Activated naive CD8-positive, alpha-beta T cell treated with anti-CD3 and anti-CD28 coated beads, Interleukin-2, amount 50 U/mL, for 16 hours (primary cell): ENCODE measurements at places on chromosomes 4 and X.

GRCh38 chrX:3462166-3462508 lies 115.7 kb upstream of the MXRA5 start:
- DNase-seq = no peak

- no peak for DNase-seq
These were observed 1.5 kb upstream of the NEIL3 start for GRCh38 chr4:177308125-177308524.

- no peak for DNase-seq
These were observed 895 bp downstream of the ADGRL3 start for GRCh38 chr4:61200916-61201526.

GRCh38 chrX:11759461-11760311 lies 1.6 kb downstream of the MSL3 start:
- no peak for DNase-seq

DNA sequence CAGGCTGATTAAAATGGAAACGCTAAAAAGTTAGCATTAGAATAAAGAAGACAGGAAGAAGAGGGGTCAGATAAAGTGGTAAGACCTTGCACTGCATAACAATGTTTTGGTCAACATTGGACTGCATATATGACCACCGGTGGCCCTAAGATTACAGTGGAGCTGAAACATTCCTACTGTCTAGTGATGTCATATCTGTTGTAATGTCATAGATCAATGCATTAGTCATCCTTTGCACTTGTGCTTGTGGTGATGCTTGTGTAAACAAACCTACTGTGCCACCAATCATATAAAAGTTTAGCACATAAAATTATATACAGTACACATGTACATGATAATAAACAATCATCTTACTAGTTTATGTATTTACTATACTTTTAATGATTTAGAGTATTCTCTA lies 73.0 kb downstream of the TMEM165 start:
- DNase-seq = no peak

DNA sequence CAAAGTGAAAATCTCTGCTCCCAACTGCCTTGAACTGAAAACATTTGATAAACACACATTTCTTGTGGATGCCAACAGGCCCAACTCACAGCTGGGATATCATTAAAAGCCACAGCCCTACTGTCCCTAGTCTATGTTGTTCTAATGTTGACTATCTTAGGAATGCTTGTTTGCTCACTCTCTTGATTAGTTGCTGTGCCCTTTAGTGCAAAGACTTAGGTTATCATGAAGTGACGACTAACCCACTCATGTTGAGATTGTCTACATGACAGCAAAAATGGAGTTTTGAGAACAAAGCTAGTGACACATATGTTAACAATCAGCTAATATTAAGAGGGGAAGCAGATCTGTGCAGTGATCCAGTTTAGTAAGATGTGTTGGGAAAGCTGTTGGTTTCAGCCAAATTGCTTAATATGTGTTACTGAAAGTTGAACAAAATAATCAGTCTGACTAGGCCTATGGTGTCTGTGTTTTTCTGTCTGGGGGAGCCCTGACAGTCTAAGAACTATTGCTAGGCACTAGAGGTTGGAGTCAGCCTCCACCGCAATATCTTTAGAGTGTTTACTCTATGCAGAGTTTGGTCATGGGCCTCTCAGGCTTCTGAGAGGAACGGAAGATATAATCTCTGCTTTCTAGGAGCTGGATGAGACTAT lies 125.5 kb downstream of the ATG4A start:
- no peak for DNase-seq

DNA sequence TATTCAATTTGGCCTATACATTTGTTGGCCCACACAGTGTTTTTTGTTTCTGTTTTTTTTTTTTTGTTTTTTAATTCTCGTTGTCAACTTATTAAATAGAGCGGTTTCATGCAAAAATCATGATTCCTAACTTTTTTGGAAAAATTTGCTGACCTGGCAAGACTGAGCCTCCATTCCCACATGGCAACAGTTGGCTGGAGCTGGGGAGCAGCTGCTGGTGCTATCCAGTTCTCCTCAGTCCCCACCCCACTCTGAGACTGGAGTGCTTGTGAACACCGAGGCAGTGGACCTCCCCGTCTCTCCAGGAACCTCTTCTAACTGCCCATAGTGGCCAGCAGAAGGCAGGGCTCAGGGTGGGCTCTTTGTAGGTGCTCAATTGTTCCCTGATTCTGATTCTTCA lies 95.7 kb upstream of the OTUD4 start:
- DNase-seq = no peak

DNA sequence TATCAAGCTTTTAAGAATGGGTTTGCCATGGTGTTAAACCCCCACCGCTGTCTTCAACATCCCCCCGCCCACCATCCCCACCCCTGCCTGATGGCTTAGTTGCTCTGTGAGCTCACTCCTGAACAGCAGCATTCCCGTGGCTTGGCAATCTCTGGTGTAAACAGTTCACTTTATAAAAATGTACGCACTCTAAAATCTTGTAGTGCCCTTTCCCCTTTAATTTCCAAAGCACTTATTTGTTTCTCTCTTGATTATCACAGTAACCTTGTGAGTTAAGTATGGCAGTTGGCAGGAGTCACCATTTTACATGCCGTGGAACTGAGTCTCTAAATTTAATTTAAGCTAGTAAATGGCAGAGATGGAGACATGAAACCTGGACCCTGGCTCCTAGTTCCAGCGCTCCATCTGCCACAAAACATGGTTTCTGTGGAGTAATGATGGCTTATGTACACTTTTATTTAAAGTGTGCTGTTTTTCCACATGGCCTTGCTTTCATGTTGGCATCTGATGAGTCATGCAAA lies 123.1 kb downstream of the AFF1 start:
- DNase-seq = no peak

GRCh38 chrX:118337687-118338086 lies 8.2 kb upstream of the WDR44 start:
- no peak for DNase-seq

GRCh38 chrX:96383428-96383827 lies 301.2 kb upstream of the DIAPH2 start:
- no peak for DNase-seq

GRCh38 chrX:47296766-47297365 lies 64.1 kb downstream of the USP11 start:
- DNase-seq = no peak

DNA sequence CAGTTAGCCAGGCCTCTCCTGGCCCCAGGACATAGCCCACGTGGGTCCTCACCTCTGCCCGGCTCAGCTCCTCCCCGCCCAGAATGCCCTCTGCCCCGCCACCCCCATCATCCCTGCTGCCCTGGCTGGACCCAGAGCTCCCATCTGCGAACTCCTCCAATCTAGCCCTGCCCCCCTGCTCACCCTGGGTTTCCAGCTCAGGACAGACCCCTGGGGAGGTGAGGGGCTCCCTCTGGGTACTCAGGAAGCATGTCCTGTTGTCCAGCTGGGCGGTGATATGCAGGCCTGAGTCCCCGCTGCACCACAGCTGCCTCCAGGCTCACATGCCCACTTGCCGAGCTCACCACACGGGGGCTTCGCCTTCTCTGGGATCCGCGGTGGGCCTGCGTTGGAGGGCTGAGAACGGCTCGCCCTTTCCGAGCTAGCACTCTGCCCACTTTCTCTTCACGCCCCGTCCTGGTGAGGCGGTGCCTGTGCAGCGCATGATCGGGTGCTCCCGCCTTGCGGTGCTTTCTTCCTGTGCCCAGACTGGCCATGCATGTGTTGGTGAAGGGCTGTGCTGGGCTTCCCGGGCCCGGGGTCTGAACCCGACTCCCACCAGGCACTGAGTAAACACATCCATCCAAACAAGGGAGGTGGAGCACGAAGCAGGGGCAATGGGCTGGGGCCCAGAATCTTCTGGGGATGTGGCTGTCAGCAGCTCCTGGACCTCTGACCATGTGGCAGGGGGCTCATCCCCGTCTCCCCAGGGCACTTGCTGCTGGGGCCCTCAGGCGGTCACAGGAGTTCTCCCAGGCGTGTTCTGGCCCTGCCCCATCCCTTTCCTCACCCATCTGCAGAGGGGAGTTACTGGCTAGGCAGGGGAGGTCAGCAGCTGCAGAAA lies 74.3 kb downstream of the RGS12 start:
- no peak for DNase-seq

DNA sequence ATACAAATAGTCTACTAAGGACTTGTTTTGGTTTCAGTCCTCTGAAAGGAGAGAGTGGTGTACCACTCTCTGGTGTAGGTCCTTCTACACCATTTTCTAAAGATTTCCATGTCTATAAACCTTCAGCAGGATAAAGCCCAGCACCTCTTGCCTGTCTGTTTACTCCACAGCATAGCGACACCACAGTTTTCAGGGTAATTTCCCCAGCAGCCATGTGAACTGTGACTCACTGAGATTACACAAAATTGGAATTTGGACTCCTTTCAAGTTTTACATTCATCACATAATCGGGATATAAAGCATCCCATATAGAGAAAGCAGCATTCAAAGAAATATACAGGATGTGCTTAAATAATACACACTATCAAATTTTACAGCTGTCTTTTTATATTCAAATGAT lies 229.6 kb downstream of the PRDM5 start:
- DNase-seq = no peak

DNA sequence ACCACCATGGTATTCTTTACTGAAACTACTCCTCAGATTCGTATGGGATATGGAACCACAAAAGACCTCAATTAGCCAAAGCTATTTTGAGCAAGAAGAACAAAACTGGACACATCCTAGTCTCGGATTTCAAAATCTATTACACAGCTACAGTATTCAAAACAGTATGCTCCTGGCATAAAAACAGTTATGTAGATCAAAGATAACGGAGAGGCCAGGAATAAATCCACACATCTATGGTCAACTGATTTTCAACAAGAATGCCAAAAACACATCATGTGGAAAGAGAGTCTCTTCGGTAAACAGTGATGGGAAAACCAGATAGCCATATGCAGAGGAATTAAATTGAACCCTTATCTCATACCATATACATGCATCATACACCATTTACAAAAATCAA lies 155.3 kb downstream of the SPCS3 start:
- no peak for DNase-seq

DNA sequence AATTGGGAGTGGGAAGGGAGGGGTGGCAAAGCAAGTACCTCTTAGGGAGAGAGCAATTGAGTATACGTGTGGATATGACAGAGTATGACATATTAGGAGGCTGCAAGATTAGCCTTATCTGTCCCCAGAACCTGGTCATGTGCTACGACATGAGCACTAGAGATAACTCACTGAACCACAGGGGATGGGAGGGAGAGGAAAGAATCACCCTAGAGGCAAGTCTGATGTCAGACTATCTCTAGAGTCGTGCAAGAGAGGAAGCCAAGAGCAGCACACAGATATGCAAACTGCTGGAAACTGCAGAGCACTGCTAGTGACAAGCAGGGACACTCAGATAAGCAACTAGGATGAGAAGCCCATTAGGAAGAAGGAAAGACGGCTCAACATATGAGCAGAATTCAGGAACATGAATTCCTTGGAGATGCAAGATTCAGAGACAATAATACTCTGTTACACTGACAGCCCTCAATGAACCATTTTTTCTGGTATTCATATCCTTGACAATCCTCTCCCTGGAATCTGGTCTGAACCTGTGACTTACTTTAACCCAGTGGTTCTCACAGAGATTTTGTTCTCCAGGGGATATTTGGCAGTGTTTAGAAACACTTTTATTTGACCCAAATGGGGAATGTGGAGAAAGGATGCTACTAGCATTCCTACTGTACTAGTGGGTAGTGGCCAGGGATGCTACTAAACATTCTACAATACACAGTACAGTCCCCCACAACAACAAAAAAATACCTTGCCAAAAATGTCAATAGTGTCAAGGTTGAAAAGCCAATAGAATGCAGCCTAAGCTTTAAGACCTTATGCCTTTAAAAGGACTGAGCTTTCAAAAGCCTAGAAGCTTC lies 84.0 kb upstream of the BMP2K start:
- no peak for DNase-seq

DNA sequence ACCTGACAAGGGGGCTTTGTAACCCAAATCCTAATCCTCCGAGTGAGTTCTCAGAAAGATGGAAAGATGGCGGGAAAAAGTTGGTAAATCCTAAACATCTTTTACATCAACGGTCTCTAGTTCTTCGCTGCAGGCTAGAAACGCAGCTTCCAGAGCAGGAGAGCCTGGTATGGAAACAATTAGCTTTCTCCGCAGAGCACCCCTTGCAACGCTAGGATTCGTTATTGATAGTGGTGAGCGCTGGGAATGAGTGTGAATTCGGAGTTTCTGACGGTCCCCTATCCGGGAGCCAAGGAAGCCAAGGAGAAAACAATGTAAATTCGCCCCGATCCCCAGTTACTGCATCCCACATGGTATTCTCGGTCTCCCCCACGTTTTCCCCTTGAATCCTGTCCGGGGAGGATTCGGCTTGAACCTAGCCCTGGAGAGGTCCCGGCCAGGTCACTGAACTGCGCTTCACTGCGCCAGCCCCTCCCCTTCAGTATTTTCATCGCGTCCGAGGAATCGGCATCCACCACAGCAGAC lies 4.7 kb upstream of the NEUROG2 start:
- DNase-seq = no peak

DNA sequence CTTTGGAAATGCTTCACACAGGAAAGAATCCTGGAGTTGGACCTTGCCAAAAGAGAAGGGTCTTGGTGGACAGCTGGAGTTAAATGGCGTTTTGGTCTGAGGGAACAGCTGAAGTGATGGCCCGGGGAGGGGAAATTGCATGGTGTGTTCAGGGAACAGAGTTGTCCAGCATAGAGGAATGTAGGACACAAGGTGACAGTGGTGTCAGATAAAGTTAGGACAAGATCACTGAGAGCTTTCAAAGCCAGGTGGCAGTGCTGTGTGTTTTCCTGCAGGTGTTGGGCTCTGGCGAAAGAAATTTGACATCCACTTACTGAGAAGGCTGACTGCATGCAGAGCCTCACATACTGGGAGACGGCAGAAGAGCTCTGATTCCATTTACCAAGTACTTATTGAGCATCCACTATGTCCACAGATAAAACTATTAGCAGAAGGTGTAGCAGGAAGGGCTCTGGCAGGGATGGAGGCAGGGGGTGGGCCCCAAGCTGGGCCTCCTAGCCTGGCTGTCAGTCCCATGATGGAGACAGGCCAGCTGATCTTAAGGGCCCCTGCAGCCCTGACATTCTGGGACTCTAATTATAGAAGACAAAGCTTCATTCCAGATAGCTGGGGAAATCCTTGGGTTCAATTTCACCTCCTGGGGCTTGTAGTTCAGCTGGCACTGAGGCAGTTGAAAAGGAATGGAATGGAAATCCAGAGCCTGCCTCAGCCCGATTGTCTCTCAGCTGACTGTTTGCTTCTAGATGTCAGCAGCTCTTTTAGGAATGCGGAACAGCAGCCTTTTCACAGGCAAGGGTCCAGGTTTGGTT lies 150.2 kb upstream of the MAMLD1 start:
- no peak for DNase-seq

DNA sequence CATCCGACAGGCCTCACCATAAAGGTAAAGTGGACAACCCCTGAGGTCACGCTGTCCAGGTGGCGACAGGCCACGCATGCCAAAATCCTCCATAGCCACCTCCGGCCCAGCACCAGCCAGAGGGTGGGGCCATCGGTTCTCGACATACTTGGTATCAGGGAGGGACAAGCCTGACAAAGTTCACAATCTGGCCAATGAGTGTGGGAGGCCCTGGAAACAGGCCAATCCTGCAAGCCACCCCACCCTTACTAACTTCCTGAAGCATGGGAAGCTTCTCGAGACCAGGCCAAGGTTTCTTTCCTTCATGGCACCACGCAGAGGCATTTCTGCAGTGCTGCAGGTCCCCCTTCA lies 73.8 kb downstream of the MTMR1 start:
- DNase-seq = no peak

- DNase-seq = no peak
These were observed 395.7 kb downstream of the TRIML1 start for GRCh38 chr4:188534917-188535316.
